HEK293T (cell line): ENCODE measurements at places on chromosomes 13 and 19.

GRCh38 chr19:1428738-1429391 lies 9.3 kb upstream of the RPS15 start:
- DNase-seq = no peak

DNA sequence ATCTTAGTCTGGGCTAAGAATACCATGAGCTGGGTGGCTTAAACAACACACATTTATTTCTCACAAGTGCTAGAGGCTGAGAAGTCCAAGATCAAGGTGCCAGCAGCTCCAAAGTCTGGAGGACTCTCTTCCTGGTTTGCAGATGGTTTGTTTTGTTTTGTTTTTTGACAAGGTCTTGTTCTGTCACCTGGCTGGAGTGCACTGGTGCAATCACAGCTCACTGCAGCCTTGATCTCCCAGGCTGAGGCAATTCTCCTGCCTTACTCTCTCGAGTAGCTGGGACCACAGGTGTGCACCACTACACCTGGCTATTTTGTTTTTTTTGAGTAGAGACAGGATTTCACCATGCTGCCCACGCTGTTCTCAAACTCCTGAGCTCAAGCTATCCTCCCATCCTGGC lies 15.5 kb downstream of the APLP1 start:
- DNase-seq = no peak

DNA sequence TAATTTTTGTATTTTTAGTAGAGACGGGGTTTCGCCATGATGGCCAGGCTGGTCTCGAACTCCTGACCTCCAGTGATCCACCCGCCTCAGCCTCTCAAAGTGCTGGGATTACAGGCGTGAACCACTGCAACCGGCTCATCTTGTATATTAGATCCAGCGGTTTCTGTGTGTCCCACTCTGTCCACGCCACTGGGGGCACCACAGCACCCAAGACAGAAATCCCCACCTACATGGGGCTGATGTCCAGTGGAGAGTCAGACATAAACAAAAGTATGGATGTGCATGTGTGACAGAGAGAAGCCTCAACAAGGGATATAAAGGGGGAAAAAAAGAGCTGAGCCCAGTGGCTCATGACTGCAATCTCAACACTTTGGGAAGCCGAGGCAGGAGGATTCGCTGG lies 65.8 kb upstream of the ADGRE5 start:
- no peak for DNase-seq

DNA sequence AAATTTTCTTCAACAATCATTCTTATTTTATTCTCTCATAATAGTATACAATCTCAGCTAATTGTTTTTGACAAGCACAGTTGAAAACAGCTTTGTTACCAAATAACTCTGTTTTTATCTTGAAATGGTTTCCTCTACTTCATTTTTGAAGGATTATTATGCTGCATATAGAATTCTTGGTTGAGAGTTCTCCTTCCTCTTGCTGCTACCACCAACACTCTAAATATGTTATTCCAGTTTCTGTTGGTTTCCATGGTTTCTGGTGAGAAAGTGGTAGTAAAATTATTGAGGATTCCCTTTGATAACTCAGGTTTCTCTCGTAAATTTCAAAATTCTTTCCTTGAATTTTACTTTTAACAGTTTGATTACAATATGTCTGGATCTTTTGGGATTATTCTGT lies 1725.9 kb downstream of the PCDH9 start:
- DNase-seq = no peak

DNA sequence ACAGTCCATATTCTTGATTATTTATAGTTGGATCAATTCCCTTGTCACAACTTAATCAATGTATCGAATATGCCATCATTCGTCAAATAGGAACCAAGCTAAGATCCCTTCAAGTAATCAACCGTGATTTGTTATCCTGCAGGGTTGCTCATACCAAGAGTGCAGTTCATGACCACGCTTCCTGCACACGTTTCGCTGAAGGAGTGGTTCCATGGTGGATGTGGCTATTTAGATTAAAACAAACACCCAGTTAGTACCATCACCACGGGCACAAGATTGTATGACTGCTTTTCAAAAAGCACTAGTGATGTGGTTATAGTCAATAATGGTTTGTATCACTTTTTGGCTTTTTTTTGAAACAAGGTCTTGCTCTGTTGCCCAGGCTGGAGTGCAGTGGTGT lies 41.1 kb upstream of the CCNE1 start:
- no peak for DNase-seq

DNA sequence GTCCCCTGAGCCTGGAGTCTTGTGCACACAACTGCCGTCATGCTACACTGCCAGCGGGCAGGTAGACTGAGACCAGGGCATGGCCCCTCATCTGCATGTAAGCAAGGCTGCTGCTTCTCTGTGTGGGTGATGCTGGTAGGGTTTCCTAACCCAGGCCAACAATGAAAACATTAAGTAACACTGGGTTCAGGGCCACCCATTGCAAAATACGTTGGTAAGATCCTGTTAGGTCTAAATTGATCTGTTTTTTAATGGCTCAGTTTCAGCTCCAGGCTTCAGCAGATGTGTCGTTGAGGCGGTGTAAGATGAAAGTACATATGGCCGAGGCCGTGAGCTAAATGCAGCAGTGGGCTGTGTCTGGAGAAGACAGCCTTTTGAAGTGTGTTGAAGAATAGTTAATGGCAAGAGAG lies 383.4 kb downstream of the IRS2 start:
- no peak for DNase-seq

DNA sequence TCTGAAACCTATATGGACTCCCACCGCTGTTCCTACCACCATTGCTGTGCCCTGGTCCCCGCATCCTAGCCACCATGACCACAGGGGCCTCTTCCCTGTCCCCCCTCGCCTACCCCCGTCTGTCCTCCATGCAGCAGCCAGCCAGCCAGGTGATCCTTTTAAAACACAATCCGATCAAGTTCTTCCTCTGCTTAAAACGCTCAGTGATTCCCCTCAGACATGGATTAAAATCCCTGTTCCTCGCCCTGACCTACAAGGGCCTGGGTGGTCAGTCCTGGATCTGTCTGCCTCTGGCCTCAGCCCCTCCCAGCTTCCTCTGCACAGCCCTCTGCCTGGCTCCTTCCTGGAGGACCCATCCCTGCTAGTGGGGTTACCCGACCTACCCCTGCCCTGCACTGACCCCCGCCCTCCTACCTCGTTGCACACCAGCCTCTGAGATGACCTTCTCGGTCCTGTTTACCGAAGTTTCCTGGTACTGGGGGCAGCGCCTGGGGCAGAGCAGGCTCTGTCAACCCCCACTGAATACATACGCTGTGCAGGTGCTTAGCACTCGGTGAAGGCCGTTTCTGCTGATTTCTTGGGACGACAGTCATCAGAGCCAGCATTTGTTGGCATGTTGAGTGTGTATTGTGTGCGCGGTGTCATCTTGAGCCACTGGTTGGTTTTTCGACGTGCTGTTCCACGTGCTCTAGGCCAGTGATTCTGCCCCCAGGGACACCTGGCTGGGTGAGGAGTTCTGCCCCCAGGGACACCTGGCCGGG lies 14.7 kb upstream of the LENG8 start:
- DNase-seq = no peak

DNA sequence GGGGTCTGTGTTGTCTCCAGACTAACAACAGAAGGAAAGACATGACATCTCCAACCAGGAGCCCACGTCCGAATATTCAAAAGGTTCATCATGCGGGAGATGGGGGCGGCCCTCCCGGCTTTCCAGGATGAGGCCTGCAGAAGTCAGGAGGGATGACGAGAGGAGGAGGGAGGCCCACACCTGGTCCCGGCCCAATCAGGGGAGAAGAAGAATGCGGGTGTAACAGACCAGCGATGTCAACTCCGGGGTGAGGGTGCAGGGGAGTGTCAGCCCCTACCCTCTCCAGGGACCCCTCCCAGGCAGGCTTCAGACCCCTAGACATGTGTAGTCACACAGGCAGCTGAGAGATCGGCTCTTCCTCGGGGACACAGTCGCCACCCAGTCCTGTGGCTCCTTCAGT lies 275.3 kb upstream of the ZNF507 start:
- no peak for DNase-seq

- no peak for DNase-seq
Observed at GRCh38 chr13:30097701-30098100, 209.7 kb downstream of the KATNAL1 start.
